Activated gamma-delta T cell (primary cell): ENCODE measurements at places on chromosomes 12 and 14.

GRCh38 chr12:43063650-43064049, 474.1 kb upstream of the PRICKLE1 start:
- DNase-seq = no peak

GRCh38 chr12:93679308-93679925, 2.2 kb downstream of the CRADD start:
- no peak for DNase-seq

- no peak for DNase-seq
Measured at GRCh38 chr12:16691624-16692023, 85.7 kb upstream of the LMO3 start.

DNA sequence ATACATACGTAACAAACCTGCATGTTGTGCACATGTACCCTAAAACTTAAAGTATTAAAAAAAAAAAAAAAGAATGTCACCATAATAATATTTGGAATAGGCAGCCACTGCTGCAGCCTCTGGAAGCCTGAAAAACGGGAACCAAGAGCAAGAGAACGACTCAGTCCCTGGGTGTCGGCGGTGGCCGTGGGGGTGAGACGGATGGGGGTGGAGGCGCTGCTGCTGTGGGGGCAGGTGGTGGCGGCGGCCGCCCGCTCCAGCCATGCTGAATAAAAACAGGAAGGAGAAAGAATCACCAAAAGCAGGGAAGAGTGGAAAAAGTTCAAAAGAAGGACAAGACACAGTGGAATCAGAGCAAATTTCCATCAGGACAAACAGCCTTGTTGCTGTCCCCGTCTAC, 46.9 kb downstream of the ZFYVE21 start:
- DNase-seq = no peak

- DNase-seq = no peak
Measured at GRCh38 chr14:35385042-35385839, 19.3 kb downstream of the NFKBIA start.

DNA sequence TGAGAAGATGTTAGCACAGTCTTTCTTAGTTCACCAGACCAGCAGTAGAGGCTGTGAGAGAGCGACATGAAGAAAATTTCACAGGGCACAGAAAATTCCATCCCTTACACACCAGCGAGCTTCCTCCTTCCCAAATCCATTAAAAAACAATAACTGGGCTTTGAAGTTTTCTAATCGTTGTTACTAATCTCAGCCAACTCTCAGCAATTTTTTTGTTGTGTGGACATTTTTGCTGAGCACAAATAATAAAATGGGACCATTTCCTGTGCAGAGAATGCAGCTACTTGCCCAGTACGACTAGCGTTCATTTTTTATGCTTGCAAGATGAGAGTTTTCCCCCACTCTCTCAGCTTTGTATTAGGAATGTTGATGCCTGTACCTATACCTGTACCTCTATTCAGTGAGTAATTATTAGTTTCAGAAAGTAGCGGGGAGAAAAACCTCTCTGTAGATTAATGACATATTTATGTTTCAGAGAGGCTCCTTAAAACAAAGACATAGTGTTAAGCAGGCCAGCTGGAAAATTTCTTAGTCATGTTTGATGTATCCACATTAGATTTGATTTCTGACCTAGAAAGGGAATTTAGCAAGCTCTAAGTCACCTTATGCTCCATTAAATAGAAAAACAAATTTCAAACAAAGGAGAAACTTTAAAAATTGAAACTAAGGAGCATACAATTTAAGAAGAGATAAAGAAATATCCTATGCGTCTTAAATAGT, 146.5 kb downstream of the SRGAP1 start:
- DNase-seq = no peak

DNA sequence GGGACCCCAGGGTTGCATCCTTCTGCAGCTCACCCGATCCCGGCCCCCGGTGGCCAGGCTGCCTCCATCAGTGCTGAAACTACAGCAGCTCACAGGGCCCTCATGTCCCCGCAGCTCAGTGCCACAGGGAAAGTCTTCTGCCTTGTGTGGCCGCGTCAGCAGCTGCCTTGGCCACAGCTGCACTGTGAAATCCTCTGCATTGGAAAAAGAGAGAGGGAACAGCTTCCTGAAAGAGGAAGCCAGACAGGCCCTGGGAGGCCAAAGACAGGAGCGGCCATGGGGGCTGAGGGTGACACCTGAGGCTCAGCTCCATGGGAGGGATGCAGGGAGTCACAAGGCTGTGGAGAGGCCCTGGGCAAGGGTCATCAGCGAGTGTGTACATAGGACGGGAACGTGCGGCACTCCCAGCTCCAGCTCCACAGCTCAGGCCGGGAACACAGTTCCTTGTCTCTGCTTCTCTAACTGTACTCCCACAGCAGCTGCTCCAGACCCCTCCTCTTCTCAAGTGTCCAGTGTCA, 32.7 kb downstream of the PARP2 start:
- no peak for DNase-seq

DNA sequence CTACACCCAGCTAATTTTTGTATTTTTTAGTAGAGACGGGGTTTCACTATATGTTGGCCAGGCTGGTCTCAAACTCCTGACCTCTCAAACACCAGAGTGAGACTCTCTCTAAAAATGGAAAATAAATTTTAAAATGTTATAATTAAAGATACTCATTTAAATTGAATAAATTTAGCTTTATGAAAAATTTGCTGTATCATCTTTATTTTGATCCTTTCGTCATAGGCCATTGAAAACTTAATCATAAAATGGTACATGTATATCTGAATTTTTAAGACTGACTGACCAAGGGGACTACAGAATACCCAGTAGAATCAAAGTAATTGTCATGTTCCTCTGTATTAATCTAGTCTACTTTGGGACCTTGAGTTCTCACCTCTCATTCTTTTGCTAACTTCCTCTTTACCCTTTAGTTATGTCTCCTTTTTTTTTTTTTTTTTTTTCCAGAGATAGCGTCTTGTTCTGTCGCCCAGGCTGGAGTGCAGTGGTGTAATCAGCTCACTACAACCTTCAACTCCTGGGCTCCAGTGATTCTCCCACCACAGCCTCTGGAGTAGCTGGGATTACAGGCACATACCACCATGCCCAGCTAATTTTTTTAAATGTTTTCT, 9.5 kb downstream of the RAB5B start:
- DNase-seq = no peak

GRCh38 chr14:45716572-45716971, 463.6 kb upstream of the MIS18BP1 start:
- no peak for DNase-seq

DNA sequence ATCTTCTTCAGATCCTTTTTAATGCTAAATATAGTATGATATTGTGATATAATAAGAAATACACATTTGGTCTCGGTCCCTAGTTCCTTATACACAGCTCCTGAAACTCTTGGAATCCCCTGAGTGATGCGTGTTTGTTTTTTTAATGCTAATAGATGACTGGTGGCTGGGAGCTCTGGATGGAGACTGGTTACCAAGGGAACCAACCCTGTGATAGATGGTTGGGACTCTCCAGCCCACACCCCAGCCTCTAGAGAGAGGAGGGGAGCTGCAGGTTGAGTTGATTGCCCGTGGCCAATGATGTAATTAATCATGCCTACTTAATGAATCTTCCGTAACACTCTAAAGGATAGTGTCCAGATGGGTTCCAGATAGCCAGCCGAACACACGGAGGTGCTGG, 140.6 kb downstream of the FBXL14 start:
- DNase-seq = no peak

GRCh38 chr14:101972126-101972866, 7.9 kb downstream of the DYNC1H1 start:
- no peak for DNase-seq
